ENCODE measurements at places on chromosomes 16 and 17.

DNA sequence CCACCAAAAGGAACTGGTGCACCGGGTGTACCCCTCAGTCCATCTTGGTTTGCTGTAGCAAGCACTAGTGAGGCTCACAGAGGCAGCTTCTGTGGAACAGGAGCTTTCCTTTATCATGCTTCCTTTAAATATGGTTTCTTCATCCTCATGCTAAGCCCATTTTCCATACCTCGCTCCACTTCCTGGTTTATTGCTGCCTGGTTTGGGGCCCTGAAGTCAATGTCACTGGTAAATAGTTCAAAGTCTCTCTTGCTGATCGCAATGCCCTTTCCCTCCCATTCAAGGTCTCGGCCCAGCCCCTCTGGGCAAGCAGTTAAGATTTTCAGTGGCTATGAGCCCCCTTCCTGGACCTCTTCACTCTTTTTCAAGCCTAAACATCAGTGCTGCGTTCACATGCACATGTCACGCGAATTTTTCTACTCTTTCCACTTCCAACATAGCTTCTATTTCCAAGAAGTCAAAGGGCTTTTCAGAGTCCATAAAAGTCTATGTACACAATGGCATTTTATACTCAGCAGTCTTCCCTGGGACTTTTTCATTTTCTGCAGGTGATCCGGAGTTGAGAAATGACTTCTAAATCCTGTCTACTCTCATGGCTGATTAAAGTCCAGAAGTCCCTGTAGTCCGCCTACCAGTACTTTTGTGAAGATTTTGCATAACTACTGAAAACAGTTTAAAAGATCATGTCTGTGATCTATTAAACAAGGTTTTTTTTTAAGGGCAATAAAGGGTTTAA is 323.8 kb upstream of the ZFHX3 start:
- DNase-seq: no peak

GRCh38 chr17:65181237-65182061 is 44.3 kb downstream of the RGS9 start:
- DNase-seq: no peak

GRCh38 chr16:29024278-29024677 is 39.4 kb downstream of the LAT start:
- no peak for DNase-seq

GRCh38 chr17:67474081-67474661 is 97.1 kb downstream of the PITPNC1 start:
- DNase-seq: no peak

- no peak for DNase-seq
These were observed 40.7 kb upstream of the ABCA10 start for GRCh38 chr17:69269131-69269998.

GRCh38 chr16:54236773-54237172 is 49.8 kb downstream of the IRX3 start:
- no peak for DNase-seq

GRCh38 chr16:71851746-71852145 is 6.0 kb downstream of the ATXN1L start:
- DNase-seq: no peak

DNA sequence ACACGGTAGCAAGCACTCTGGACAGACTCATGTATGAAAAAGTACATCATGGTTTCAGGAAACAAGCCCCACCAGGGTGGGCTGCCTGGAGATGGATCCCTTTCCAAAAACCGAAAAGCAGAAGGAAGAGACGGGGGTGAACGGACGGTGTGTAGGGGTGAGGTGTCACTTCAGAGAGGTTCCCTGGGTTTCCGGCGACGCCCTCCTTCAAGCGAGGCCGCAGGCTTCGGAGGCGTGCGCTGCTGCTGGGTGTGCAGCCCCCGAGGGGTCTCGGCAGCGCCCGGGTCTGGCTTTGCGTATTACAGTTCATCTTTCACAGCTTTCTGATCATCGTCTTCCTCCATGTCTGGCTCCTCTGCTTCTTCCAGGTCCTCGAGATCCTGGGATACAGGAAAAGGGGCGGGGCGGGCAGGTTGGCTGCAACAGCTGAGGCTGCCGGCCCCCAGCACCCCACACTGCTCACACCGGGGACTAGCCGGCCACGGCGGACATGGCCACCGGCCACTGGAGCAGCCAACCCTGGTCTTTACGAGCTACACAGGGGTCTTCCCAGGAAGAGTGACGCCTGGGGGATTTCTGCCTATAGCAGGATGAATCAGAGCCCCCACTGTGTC is 9.0 kb upstream of the PPP1R27 start:
- DNase-seq: no peak

GRCh38 chr17:63639125-63639524 is 16.9 kb downstream of the MAP3K3 start:
- DNase-seq: no peak

- DNase-seq: no peak
These were observed 110.8 kb downstream of the CDYL2 start for GRCh38 chr16:80693553-80693952.

DNA sequence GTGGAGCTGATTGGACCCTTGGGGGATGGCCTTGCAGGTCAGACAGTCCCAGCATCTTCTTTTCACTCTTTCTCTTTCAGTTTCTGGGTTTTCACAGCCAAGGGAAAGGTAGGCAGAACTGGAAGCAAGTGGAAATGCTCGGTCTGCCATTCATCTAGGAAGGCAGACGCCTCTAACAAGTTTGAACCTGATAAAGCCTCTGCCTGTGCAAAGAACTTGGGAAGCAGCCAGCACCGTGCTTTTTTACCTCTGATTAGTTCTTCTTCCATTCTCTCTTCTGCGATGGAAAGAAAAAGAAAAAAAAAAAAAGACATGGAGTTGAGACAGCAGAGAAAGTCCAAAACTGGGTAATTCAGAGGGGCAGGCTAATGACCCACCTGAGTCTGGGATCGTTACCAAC is 997.8 kb upstream of the EEF2KMT start:
- DNase-seq: no peak

DNA sequence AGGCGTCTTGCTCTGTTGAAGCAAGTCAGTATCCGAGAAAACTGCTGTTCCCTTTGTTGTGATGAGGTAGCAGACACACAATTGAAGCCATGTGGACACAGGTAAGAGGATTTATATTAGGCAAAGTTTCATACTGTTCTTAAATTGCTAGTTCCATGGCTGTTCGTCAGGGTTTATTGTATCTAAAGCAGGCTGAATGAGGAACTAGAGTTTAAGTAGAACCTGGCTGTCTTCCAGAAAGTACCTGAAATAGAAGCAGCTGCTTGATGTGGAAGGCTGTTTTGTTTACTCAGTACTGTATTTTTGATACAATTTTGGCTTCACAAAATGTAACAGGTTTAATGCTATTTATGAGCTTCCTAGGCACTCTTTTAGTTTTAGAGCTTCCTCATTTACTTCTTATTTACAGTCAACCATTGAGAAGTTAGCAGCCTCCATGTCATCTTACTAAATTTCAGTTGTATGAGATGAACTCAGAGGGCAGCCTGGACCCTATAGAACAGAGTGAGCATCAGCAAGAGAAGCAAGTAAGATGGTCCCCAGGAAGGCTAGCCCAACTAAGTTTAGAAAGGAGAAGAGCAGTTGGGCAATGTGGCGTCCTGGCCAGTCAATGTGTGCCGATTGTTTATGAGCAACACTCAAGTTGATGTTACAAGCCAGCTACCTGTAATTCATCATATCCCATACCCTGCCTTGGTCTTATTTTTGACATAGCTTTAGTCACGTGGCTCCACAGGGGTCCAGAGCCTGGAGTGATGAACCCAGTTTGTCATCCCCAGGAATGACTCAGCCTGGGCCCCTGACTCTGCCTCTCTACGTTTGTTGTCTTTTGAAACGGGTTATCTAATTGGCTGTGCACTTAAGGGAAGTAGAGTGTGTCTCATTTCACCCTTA is 9.7 kb upstream of the ARL2BP start:
- DNase-seq: no peak

DNA sequence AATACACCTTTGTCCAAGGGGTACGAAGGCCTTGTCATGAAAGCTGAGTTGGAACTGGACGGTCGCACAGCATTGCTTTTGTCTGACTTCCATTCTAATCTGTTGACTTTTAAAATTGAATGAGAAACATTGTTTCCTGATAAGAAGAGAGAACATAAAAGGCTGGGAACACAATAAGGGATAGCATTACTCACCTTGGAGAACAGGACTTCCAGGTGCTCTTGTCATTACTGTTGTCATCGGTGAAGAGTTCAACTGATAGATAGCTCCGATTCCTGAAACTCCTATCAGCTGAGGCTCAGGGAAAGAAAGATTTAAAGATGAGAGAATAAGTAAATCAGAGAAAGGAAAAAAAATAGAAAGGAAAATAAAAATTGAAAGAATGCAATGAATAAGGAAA is 351.1 kb downstream of the KCNJ2 start:
- no peak for DNase-seq

- DNase-seq: no peak
These were observed 9.4 kb upstream of the CEP20 start for GRCh38 chr16:15897834-15898254.

DNA sequence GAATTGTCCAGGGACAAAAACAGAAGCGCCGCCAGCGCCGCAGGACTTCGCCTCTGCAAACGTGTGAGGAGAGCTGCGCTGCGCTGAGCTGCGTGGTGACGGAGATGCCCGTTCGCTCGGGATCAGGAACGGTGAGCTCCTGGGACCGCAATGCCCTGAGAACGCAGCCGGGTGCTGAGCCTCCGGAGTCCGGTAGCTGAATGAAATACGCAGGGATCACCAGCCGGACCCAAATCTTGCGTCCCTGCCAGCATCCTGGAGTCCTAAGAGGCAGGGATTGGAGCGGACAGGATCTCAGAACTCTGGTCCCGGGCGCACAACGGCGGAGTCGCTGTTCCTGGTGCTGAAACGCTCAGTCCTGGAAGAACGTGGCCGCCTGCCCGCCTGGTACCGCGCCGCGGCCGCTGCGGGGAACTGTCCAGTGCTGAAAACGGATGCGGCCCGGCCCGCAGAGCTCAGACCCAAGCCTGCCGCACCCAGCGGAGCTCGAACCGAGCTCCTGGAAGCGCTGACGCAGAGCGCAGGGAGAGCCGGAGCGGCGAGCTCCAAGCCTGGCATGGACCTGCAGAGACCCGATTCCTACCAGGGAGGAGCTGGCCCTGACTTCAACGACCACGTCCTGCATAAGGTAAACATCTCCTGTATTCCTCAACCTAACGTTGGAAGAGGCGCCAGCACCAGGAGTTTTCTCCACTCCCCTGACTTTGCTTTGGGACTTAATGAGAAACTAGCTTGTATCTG is 41.5 kb downstream of the CD300LF start:
- DNase-seq: peak; percentile 71

DNA sequence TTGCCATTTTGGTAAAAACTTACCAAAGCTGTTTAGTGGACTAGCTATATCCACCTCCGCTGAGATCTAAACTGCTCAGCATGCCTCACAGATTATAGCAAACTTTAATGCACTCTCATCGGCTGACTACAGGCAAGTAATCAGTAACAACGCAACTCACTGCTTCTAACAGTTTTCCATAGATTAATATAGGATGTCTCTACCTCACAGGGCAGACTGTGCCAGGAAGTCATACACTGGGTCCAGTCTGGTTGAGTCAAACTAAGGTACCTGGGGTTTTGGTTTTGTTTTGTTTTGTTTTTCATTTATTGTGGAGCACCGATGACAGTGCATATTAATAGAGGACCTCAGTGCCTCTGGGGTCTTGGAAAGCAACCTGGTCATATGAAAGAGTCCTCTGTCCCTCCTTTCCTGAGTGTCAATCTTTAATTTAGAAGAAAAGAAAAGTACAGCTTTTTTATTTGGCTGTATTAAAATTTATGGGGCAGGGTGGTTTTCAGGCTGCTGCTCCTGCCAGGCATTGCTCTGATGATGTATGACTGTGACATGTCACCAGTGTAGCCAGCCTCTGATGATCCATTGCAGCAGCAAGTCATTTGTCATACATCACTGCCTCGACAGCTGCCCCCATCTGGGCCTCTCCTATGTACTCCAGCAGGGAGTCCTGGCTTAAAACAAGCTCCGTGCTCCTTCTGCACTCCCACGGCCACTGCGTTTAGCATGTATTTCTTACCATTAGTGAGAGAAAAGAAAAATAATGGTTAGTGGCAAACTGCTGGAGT is 854.1 kb downstream of the KCNJ2 start:
- DNase-seq: peak; percentile 42

GRCh38 chr17:59505610-59506276 is 59.7 kb upstream of the DHX40 start:
- DNase-seq: no peak

GRCh38 chr16:3695610-3696369 is 21.5 kb downstream of the TRAP1 start:
- no peak for DNase-seq

DNA sequence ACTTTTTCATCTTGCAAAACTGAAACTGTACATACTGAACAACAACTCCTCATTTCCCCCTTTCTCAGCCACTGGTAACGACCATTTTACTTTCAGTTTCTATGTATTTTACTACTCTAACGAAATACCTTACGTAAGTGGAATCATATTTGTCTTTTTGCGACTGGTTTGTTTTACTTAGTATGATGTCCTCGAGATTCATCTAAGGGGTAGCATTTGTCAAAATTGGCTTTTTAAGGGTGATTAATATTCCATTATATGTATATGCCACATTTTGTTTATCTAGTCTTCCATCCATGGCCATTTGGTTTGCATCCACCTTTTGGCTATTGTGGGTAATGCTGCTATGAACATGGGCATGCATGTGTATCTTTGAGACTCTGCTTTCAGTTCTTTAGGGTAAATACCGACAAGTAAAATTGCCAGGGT is 10.4 kb downstream of the KPNB1 start:
- DNase-seq: no peak

DNA sequence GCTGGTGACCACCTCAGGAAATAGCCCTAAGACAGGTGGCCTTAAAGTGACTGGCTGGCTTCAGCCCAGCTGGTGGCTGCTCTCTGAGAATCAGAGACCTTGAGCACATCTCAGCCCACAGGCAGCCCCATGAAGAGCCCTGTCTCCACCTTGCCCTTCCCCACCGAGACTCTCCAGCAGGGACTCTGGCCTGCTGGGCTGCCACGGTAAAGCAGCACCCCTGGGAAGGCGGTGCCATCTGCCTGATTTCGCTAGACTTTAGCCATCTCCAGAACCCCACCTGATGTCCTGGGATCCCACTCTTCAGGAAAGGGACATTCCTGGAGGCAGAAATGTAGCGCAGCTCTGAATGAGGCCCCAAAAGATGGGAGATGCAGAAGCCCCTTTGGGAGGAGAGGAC is 45.2 kb upstream of the LGALS9 start:
- no peak for DNase-seq
